Karpas-422 (cell line): ENCODE measurements at places on chromosomes 2 and 18. TPM values are rescaled to one million over a fixed set of nuclear protein-coding genes. Genes with fewer than 3 reads are reported as not detected.

MAP2 gene
- 0.97 and 1.5 TPM in 2 replicates for total RNA-seq

DSG1 gene
- total RNA-seq, result 16.2 and 20.7 TPM in 2 replicates

IFIH1 gene
- total RNA-seq, result 0.26 and 0.69 TPM in 2 replicates

TUBA3E gene
- not detected in 2 replicates for total RNA-seq

FEZ2 gene
- 32.7 and 37.7 TPM in 2 replicates for total RNA-seq

REG3G gene
- not detected in 2 replicates for total RNA-seq

SKA1 gene
- total RNA-seq, result 20.3 and 28.8 TPM in 2 replicates

FMNL2 gene
- total RNA-seq, result 2.8 and 3.2 TPM in 2 replicates

UGT1A5 gene
- not detected in 2 replicates for total RNA-seq
